Effector CD8-positive, alpha-beta T cell (primary cell): ENCODE measurements at places on chromosomes 2 and 18.

DNA sequence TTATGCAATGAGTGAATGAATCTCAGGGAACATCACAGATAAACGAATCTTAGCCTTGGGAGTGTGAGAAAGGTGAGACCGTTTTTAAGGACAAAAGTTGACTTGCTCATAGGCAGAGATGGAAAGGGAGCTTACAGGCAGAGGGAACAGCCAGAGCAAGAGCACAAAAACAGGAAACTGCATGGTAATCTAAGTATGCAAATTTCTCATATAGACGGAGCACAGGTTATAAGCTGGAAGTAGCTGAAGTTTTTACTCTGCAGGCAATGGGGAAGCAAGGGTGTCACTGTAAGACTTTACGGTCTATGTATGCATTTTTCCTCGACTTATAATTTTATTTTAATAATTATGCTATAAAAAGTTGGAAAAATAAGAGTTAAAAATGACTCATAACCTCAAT is 44.8 kb upstream of the STRN start:
- no peak for DNase-seq

DNA sequence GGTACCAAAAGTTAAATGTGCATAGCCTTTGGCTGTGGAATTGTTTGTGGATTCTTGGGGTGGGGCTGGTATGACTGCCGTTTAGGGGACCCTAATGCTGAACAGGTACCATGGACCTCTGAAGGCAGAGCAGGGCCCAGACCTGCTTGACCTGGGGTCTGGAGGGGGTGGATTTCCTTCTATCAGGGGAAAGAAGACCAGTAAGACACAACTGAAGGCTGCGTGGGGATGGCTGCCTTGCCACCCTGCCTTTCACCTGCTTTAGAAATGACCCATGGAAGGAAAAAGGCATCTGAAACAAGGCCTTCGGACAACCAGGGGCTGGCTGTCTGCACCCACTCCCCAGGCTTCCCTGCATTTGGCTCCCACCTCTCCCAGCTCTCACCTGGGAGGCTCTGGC is 17.7 kb upstream of the RESP18 start:
- DNase-seq: no peak

DNA sequence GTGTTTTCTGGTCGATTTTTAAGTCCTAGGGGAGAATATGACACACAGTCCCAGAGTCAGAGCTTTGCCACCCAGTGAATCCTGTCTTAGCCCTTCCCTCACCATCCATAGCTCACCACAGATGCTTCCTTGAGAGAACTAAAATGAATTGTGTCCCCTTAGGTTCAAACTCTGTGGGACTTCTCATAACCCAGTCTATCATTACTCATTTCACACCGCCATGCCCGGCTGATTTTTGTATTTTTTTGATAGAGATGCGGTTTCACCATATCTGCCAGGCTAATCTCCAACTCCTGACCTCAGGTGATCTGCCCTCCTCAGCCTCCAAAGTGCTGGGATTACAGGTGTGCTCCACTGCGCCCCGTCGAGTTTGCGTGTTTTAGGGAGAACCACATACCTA is 66.8 kb downstream of the REL start:
- DNase-seq: no peak

- DNase-seq: no peak
Measured at GRCh38 chr18:44731530-44732237, 51.0 kb downstream of the SETBP1 start.

DNA sequence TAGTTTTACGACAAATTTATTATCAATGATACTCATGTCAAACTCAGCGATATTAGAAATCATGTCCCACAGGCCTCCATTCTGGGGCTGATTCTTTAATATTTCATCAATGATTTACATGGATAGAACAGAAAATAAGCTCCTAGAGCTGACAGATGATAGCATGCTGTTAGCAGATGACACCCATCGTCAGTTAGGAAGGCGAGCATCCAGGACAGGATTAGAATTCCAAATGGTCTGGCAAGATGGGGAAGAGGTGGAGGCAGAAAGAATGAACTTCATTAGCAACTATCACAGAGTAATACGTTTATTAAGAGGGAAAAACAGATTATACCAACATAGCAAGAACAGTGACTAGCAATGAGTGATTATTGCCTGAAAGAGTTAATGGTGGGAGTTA is 46.2 kb upstream of the ACVR1 start:
- no peak for DNase-seq

DNA sequence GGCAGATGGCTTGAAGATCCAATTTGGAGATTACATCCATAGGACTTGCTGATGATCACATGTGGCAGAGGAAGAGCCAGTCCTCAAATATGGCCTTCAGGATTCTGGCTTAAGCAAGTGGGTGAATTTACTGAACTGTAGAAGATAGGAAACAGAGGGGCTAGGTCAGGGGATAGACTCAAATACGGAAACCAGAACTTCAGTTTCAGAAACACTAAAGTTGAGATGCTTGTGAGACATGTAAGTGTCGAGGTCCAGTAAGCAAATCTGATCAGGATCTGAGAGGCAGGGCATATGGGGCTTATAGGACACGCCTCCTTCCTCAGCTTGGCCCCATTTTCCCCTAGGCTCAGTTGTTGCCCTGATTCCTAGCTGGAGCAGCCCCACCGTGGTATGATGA is 107.7 kb downstream of the LBH start:
- DNase-seq: no peak

GRCh38 chr2:19327496-19327895 is 30.9 kb downstream of the OSR1 start:
- no peak for DNase-seq

GRCh38 chr2:219728991-219729487 is 101.6 kb downstream of the SLC4A3 start:
- no peak for DNase-seq

GRCh38 chr2:222738809-222739208 is 67.4 kb downstream of the MOGAT1 start:
- DNase-seq: no peak

DNA sequence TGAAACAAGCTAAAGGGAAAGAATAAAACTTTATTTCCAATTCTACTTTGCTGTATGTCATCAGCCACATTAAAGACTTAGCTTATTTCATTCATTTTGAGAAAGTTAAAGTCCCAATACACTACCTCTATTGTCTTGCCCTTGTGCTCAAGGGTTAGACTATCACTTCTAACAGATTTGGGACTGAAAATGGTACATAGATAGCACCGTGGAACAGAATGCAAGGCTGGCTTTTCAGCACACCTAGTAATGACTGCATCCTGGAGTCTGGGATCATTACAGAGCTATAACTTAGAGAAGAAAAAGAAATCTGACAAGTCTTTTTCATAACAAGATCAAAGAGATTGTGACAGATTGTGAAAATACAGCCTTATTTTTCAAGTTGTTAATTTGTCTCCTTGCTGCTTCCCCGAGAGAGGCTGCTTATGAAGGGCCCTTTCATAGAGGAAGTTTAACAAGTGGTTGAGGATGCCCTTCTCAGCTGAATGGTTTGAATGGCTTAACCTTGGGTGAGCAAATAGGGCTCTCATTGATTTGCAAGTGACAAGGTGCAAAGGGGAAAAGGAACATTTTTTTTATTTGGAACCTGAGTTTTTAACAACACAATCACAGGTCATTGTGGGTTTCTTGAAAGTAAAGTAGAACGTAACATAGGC is 371.8 kb downstream of the EPHA4 start:
- DNase-seq: no peak

DNA sequence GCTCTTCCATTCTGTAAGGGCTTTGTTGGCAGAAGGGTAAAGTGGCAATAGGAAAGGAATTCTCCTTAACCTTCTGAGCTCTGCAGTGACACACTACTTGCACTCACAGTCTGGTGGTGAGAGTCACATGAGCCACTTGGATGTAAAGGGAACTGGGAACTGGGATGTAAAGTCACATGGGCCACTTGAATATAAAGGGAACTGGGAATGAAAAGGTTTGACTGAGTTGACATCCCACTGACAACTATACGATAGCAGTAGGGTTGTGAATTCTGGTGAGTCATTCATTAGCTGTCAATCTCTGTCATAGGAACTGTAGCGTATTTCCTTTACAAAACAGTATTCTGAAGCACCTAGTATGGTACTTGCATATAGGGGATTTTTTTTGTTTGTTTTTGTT is 5.5 kb downstream of the RPE start:
- no peak for DNase-seq

GRCh38 chr2:241798631-241799521 is 10.1 kb upstream of the NEU4 start:
- no peak for DNase-seq

GRCh38 chr2:190948671-190949070 is 65.3 kb downstream of the STAT1 start:
- no peak for DNase-seq

DNA sequence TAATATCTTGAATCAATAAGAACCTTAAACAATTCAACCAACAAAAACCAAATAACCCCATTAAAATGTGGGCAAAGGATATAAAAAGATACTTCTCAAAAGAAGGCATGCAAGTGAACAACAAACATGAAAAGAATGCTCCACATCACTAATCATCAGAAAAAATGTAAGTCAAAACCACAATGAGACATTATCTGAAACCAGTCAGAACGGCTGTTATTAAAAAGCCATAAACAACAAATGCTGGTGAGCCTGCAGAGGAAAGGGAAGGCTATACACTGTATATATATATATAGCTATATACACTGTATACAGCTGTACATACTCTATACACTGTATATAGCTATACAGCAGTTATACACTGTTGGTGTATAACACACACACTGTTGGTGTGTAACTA is 47.8 kb upstream of the GALNT13 start:
- DNase-seq: no peak

- no peak for DNase-seq
Measured at GRCh38 chr2:155250800-155251199, 552.3 kb downstream of the KCNJ3 start.

DNA sequence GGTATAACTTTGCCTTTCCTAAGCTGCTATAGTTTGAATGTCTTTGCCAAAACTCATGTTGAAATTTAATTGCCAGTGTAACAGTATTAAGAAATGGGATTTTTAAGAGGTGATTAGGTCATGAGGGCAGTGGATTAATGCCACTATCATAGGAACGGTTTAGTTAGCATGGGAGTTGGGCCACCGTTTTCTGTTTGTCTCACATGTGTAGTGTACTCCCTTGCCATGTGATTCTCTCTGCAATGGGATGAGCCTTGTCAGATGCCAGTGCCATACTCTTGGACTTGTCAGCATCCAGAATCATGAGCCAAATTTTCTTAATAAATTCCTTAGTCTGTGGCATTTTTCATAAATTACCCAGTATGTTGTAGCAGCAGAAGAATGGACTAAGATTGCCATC is 388.9 kb upstream of the RGPD4 start:
- no peak for DNase-seq

DNA sequence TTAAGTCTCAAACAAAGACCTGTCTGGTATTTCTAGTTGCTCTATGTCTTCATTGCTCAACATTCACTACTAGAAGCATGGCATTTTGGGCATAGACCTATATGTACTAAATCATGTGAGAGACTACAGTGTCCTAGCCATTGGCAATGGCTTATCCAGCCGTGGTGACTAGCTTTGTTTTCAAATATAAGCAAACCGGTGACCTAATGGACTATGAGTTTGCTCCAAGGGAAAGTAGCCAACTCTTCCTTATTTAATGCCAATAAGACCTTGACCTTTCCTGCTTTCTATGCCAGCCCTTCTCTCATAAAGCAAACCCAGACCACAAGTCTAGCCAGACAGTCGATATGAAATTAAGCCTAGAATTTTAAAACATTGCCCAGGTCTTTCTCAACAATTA is 113.7 kb upstream of the CREB1 start:
- no peak for DNase-seq

DNA sequence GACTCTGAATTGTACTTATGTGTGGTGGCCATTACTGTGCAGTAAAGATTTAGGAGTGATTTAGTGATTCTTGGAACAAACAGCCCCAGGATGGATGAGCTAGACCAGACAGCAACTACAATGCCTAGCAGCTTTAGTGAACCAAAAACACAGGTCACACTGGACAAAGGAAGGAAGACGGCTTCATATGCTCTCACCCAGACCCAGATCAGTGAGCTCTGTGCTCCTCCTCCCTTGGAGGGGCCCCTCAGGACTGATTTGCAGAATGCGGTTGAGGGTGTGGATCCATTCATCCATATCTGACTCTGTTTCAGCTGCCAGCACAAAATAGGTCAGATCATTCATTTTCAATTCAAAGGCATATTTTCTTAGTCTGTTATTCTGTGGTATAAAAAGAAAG is 159.7 kb upstream of the CCDC195 start:
- DNase-seq: no peak

DNA sequence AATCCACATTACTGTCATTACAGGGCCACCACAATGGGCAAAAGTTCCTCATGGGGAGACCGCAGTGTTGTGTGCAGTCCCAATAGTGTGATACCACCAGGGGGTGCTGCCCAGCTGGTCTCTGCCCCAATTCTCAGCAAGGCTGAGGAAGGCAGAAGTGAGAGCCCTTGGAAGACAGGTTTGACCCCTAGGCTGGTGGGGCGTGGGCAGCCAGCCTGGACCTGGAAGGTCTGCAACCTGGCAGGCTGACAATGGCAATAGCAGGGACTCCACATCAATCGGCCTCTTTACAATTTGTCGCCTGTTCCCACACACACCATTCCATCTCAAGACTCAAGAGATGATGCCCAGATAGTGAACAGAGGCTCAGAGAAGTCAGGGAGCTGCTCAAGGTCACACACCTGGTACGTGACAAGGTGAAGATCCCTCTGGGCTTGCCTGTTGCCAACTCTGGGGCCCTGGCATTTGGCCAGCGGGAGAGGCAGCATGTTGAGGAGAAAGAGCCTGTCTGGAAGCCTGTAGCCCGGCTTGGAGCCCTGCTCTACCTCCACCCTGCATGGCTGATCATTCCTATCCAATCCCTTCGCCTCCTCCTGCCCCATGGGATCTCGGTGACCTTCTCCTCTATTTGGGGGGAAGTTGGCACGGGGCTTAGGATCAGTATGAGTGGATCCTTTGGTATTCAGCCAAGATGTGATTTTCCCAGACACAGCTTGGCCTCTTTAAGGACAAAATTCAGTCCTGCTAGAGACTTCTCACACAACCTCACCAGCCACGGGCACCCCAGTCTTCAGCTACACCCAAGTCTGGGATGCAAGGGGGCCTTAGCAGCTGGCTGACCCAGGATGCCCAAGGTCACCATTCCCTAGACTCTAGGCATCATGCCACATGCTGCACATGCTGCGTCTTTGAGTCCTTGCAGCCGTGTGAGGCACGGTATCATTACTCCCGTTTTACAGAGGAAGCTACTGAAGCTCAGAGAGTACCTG is 2.9 kb upstream of the ATOH8 start:
- DNase-seq: peak; percentile 22

- no peak for DNase-seq
Measured at GRCh38 chr2:190255676-190256075, 64.0 kb downstream of the HIBCH start.

DNA sequence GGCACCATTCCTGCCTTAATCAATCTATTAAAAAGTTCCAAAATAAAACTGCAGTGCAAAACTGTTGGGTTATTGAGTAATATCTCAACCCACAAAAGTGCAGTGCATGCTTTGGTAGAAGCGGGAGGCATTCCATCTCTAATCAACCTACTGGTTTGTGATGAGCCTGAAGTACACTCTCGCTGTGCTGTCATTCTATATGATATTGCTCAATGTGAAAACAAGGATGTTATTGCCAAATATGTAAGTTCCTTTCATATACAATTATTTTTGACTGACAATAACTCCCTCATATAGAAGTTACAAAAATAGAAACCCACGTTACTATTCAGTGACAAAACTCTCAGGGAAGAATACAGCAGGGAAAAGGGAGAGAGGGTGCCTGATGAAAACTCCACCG is 43.0 kb downstream of the OSGEPL1 start:
- DNase-seq: no peak

GRCh38 chr2:61470122-61470951 is 550 bp downstream of the USP34 start:
- DNase-seq: peak; percentile 76

- no peak for DNase-seq
Measured at GRCh38 chr2:72041638-72042111, 106.0 kb downstream of the CYP26B1 start.
